ENCODE measurements at places on chromosomes 16 and 17.
A peak's percentile ranks its signal among the peaks of the same experiment; 100 is the strongest.

DNA sequence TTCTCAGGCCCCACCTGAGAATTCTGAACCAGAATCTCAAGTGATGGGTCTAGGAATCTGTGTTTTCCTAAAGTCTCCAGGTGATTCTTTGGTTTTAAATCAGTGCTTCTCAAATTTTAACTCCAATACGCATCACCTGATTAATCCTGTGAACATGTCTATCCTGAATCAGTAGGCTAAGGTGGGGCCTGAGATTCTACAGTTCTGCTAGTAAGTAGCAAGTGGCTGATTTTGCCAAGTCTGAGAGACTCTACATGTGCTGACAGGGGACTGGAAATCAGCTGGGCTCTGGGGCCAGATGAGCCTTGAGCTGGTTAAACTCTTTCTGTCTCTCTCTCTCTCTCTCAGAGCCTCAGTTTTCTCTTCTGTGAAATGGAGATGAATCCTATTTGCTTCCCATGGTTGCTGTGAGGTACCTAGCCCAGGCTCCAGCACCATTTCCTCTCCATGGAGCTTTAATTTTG, 9.0 kb downstream of the CCR7 start:
- DNase-seq: no peak

GRCh38 chr16:89409161-89409711, 81.1 kb downstream of the ANKRD11 start:
- DNase-seq: no peak

DNA sequence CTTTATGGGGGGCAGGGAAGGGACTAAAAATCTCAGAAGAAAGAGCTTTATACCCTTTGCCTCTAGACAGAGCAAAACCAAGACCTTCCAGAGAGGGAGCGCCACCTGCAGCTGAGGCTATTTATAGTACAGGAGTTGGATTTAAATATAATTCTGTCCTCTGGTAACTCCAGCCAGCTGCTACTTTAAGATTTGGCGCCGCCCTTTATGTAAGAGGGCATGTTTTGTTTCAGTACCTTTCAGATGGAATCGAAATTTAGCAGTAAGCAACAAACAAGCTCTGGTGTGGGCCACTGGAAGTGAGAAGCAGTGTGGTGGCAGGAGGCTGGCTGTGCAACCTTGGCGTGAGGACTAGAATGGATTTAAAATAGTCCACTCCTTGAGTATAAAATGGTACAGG, 5.2 kb upstream of the GUCY2D start:
- DNase-seq: no peak

DNA sequence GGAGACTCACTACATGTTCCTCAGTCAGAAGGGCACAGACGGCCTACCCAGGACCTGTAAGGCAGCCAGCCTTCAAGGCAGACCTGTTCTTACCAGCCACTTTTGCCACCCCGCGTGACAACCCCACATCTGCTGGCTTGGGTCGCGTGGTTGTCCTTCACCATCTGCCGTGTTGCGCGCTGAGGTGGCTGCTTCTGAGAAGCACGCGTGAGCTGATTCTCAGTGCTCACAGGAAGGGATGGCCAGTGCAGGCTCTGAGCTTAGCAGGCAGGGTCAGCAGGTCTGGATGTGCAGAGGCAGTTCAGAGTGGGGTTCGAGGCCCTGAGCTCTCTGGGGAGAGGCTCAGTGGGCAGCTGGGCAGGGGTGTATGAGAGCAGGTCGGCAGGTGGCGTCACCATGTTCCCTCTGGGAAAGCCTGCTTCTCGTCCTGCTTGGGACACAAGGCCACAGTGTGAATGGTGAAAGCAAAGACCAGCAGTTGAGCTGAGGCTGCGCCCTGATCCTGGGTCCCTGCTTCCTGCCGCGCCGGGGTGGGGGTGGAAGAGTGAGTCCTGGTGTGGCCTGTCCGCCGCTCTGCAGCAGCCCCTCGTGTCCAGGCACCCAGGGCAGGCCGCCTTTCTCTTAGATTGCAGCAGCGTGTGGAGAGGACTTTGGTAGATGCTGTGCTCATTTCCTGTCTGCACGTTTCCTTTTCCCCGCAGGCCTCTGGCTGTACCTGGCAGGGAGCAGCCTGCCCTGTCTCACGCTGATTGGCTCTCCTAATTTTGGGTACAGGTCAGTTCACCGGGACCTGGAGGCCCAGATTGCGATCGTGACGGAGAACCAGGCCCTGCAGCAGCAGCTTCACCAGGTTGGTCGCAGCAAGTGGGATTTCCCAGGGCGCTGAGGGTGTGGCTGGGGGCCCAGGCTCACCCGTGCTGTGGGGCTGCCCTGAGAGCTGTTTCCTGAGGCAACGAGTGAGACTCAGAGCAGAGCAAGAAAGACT, 36.0 kb downstream of the PGS1 start:
- no peak for DNase-seq

DNA sequence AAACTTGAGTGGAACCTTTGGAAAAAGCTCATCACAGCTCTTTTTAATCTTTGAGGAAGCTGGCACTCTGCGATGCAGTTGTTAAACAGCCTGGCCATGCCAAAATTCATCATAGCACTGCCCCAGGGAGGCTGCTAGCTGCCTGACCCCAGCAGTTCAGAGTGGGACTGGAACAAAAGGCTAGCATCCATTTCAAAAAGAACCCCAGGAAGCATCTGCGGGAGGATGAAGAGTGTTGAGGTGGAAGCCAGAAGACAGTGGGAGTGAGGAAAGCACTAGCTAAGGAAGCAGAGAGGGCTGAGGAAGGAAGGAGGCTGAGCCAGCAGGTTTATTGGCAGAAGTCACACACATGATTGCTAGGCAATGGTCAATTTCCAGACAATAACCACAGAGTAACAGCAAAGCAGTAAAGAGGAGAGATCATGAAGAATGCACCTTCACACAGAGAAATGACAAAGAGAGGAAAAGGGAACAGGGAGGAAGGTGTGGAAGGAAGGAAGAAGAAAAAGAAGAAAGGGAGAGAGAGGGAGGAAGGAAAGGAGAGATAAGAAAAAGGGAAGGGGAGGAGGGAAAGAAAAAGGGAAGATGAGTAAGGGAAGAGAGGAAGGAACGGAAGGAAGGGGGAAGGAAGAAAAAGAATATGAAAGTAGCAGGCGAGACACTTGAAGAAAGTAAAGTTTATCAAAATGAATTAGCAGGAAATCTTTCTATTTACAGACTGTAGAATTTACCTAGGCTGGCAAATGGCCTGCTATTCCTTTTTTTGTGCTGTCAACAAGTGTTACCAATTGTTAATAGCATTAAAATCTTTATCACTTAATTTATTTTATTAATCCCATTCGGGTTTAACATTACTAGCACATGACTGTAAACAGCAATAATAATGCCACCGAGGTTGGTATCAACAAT, 270.0 kb upstream of the PSMD7 start:
- no peak for DNase-seq

GRCh38 chr17:61815863-61816503, 47.3 kb downstream of the BRIP1 start:
- DNase-seq: no peak

DNA sequence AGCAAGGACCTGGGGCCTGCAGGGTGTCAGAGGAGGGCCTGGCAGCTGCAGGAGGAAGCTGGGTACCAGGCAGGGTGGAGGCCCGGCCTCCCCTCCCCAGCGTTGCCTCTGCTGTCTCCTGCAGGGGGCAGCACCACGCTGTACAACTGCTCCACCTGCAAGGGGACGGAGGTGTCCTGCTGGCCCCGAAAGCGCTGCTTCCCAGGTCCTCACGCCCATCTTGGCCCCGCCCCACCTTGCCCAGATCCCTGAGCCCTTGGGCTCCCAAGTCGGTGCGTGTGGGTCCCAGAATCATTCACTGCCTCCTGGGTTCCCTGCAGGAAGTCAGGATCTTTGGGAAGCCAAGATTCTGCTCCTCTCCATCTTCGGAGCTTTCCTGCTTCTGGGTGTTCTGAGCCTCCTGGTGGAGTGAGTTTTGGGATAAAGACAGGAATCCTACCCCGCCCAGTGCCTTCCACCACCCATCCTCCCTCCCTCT, 1.2 kb downstream of the TMEM95 start:
- peak; percentile 70 for DNase-seq

- no peak for DNase-seq
These were observed 79.4 kb downstream of the ABCC6 start for GRCh38 chr16:16143931-16144330.

DNA sequence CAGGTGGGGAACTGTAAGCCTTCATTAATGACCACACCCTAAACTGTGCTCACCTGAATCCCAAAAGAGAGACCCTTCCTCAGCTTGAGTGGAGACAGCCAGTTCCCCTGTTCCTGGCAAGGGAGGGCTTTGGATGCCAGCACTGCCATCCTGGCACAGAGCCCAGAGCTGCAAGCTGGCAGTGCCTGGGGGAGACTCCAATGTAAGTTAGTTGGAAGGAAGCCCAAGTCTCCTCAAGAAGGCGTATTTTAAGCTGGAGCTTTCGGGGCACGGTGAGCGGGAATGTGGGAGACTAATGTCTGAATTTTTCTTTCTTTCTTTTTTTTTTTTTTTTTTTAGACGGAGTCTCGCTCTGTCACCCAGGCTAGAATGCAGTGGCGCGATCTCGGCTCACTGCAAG, 4.7 kb downstream of the CDC42EP4 start:
- peak; percentile 70 for DNase-seq

- DNase-seq: no peak
These were observed 22.0 kb downstream of the ABCC1 start for GRCh38 chr16:15971440-15971815.

DNA sequence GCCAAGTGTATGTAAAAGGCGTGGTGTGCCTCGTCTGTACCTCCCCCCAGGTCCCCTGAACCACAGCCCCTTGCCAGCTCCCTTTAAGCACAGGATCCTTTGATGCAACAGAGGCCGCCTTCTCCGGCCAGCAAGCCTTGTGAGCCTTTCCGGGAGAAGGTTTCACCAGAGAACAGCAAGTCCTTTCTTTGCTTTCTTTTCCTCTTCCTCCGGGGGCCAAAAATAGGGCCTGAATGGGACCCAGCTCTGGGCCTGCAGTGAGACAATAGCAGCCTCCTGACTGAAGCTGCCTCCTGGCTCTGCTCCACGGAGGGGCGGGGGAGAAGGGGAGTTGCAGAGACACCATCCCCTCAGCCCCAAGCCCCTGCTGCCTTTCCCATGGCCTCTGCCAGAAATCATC, 9.0 kb downstream of the ADGRG1 start:
- DNase-seq: peak; percentile 90

DNA sequence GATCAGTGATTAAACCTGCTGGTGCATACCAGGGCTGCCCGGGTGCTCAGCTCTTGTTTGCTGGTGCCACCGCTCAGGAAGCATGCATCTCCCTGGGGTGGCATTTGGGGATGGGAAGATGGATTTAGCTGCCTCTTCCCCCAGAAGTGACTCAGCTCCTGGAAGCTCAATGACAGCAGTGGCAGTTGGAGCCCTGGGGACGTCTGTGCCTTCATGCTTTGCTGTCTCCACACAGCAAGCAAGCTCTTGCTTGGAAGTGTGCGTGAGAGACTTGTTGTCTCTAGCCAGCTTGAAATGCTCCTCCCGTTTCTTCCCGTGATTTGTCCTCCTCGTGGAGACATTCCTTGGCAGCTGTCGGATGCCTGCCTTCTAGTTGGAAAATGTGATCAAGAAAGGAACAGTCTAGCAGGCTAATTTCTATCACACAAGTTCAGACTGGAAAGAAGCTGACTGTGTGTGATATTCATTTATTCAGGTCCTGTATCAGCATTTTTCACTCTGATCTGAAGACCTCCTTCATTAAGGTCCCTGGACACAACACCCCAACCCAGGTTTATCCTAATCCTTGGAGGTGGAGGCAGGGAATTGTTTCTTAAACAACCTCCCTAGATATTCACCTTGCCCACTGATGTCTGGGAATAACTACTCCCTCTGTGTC, 73.0 kb downstream of the BMERB1 start:
- no peak for DNase-seq

- no peak for DNase-seq
These were observed 2.1 kb upstream of the GSDMB start for GRCh38 chr17:39920218-39921210.

DNA sequence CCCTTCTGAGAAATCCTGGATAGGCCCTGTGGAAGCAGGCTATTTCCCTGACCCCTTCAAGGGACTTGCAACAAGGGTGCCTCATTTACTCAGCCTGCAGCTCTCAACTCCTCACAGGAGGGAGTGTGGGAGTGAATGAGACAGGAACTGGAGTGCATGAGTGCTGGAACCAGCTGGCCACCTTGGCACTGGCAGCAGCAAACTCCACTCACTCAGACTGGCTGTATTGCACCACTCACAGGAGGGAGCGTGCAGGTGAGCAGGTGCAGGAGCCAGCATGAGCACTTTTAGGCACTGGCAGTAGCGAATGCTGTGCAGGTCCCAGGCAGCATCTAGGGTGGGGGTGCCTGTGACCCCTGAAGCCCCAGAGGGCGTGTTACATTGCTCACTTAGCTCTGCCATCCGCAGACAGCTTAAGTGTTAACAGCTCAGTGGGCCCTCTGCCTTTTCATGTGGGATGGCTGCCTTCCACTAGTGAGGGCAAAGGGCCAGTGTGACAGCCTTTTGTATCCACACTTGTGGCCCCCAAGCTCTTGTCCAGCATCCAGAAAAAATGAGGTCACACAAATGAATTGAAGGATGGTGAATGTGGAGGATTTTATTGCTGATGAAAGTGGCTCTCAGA, 11.0 kb upstream of the ZNHIT3 start:
- peak; percentile 25 for DNase-seq

All from globus pallidus (tissue), 1 donor.